Stimulated activated CD4-positive, alpha-beta T cell treated with anti-CD3 and anti-CD28 coated beads, Interleukin-12 subunit alpha, Interleukin-12 subunit beta, amount 100 ng/mL, for 4 hours (primary cell): ENCODE measurements at places on chromosomes 2 and 18.

- no peak for DNase-seq
Observed at GRCh38 chr2:177694348-177694747, 301.8 kb downstream of the AGPS start.

GRCh38 chr2:109174626-109175349 is 45.8 kb downstream of the SH3RF3 start:
- DNase-seq = no peak

DNA sequence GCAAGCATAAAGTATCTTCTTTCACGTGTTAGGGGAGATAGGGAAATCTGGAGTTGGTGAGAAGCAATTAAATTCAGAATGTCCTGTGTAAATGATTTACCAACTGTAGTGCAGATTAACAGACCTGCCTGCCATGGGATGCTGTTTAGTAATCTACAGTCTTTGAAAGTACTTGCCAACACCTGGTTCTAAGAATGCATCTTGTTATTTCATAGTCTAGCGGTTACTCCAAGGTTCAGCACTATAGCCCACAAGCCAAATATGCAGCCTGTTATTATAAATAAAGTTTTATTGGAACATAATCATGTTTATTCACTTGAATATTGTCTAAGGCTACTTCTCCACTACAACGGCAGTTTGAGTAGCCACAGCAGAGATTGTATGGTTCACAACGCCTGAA is 100.8 kb downstream of the OSBPL6 start:
- no peak for DNase-seq

GRCh38 chr2:16280081-16280480 is 339.7 kb downstream of the MYCN start:
- no peak for DNase-seq

DNA sequence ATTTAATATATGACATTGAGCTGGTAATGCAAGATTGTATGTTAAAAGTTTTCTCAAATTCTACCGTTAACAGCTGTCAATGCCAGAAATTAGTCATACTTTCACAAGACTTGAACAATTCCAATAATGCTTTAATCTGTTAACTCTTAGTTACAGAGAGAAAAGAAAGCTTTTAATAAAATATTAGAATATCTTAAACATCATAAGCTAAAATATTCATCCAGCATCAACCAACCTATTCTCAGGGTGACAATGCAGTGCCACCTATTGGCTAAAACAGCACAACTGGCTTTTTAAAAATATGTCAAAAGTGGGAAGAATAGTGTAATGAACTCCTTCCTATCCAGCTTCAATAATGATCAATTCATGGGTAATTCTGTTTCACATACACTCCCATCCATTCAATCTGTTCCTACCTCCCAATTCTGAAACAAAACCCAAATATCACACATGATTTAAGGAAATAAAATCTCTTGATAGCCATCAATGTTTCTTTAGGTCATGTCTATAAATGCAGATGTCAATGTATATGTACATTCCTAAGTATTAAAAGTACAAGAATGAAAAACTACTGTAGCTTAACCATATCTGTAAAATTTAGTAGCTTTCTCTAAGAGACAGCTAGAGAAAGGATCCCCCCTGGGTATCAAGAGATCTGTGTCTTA is 79.8 kb upstream of the CCDC141 start:
- no peak for DNase-seq

- DNase-seq = peak; percentile 41
Observed at GRCh38 chr18:63319383-63320122, at the start of gene BCL2. TSS of gene BCL2 (minus strand) at chr18:63319769.

DNA sequence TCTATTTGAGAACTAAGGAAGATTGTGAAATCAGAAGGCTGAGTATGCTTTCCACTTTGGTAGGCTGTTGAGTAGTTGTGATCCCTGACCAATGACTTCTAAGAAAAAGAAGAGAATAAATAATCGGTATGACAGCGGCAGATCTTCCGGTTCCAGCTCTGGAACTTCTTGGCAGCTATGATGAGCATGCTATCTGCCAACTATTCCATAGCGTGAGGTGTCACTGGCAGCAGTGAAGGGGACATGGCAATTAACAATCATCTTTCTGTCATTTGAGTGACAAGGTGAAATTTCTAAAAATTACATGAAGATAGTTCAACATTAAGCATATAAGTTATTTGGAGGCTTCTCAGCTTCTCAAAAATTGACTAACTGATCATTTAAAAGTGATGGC is 140.1 kb upstream of the NETO1 start:
- DNase-seq = no peak

DNA sequence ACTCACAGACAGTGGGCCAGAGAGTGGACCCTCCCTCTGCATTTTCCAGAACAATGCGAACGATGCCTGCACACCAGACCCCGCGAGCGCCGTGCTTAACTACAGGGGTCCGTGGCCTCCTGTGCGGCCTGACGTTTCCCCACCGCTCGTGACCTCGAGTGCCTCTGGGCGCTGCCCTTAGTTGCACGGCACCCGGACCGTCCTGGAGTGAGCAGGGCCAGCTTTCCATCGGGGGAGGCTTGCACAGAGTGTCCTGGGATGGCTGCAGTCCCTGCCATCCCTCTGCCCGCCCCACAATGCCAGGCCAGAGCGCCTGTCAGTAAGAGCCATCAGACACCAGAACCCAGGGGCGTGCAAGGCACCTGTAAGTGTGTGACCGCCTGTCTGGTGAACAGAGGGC is 217.0 kb downstream of the TWIST2 start:
- no peak for DNase-seq

DNA sequence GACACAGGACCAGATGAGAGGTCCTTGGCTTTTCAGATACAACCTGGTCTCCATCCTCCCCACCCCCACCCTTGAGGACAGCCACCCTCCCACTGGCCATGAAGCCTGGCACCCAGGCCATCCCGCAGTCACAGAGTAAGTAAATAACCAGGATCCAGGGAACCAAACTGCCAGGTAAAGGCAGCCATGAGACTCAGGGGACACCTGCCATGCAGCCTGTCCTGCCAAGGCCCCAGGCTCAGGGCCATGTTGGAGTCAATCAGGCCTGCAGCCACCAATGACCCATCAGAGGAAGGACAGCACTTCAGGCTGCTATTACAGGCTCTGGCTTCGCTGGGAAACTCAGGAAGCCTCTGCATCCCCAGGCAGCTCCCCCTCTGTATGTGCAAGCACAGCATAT is 15.6 kb downstream of the SPATA3 start:
- DNase-seq = no peak

GRCh38 chr2:200738590-200738989 is 73.1 kb upstream of the BZW1 start:
- DNase-seq = no peak

DNA sequence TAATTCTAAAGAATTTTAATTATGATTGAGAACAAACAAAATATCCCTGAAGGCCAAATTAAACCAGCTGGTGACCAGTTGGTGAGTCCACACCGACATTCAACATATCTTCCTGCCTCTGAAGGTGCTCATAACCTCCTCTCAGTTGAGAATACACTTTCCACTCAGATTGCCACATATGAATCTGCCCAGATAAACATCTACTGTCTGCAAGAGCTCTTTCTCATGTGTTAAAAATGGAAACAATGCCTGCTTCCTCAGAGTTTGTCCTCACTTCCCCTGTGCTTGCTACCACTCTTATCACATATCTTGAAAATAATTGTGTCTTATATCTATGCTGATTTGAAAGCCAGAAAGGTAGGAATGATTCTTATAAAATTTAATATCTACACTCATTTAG is 177.7 kb upstream of the GULP1 start:
- no peak for DNase-seq

- DNase-seq = no peak
Observed at GRCh38 chr2:20334605-20335203, 15.9 kb downstream of the PUM2 start.

- DNase-seq = no peak
Observed at GRCh38 chr2:143383016-143383415, 253.8 kb downstream of the ARHGAP15 start.

DNA sequence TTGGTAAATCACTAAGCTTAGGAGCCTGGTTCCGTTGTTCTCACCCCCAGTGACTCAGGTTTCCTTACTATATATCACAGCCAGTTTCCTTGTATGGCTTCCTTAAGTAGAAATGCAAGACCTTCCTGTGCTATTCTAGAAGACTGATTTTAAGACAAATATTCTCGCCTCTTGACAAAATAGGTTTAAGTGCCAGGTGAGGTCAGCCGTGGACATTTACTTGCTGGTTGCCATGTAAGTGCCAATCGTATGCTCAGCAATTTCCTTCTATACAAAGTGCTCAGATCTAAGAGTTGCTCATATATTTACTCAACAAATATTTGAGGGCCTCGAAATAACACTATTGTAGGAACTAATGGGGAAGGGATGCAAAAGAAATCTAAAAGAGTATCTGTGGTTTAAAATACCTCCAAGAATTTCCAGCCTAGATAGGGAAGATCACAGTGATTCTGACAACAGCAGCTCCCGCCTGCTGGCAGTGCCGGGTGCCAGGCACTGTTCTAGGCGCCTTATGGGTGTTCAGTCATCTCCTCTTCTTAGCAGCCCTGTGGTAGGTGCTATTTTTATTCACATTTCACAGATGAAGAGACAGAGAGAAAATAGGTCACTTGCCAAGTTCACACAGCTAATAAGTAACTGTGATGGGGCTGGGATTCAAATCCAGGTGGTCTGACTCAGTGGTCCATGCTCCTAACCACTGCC is 95.3 kb upstream of the B3GNT7 start:
- DNase-seq = no peak

DNA sequence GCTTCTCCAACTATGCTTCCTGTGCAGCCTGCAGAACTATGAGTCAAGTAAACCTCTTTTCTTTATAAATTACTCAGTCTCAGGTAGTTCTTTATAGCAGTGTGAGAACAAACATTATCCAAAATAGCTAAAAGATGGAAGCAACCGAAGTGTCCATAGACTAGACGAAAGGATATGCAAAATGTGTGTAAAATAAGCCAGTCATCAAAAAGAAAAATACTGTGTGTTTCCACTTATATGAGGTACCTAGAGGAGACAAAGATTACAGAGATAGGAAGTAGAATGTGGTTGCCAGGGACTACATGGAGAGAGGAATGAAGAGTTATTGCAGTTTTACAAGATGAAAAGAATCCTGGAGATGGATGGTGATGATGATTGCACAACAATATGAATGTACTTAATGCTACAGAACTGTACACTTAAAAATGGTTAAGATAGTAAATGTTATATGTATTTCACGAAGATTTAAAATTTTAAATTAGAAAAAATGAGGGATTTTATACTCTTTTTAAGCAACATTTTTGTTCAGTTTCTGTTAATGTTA is 99.3 kb upstream of the FN1 start:
- no peak for DNase-seq

GRCh38 chr2:27729198-27729597 is 42.3 kb upstream of the MRPL33 start:
- no peak for DNase-seq

DNA sequence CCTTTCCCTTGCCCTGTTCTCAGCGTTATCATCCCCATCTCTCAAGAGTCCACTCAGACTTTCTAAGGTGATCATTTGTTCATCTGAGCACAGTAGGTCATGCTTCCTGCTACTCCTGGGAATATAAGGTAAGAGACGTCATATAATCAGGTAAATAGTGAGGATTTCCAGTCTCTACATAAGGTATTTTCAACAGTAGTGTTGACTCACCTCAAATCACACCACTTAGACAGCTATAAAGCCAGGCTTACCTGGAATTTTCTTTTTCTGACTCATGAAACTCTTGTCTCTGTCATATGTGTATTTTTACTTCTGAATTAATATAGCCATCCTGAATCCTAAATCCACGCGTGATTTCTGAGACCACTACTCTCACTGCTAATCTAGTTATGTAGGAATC is 443.2 kb downstream of the ARHGAP15 start:
- DNase-seq = no peak

GRCh38 chr2:29114946-29115609 is at the start of gene CLIP4:
TSS of gene CLIP4 (plus strand) at chr2:29115415. CDS start at chr2:29121389, 5,974 bp downstream.
- DNase-seq = peak; percentile 77

DNA sequence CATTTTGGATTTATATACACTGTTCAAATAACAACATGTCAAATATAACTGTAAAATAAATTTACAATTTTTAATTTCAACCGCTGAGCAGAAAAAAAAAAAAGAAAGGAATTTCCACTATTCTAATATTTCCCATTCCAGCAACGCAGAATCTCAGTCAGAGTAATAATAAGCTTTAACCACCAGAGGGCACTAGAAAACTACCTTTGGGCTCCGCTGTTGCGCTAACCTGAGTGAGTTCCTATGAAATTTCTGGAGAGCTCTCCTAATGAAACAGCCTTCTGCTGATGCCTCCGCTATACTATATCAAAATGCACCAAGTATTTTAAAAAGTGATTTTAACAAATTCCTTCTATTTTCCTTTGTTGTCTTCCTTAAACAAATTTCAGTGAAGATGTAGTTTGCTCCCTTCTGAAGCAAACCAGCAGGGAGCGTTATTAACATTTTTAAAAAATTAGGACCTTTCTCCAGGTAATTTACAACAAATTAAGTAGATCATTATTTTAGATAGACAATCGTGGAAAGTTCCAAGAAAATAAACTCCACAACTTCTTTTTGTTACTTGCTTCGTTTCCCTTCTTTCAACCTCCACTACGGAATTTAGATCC is 23.0 kb downstream of the ERMN start:
- DNase-seq = no peak
